ENCODE measurements at places on chromosomes 4 and X. TPM values are rescaled to one million over a fixed set of nuclear protein-coding genes. Genes with fewer than 3 reads are reported as not detected.
A peak's percentile ranks its signal among the peaks of the same experiment; 100 is the strongest.

- DNase-seq = no peak
Measured at GRCh38 chr4:40482985-40483647, 146.5 kb downstream of the RBM47 start.

DNA sequence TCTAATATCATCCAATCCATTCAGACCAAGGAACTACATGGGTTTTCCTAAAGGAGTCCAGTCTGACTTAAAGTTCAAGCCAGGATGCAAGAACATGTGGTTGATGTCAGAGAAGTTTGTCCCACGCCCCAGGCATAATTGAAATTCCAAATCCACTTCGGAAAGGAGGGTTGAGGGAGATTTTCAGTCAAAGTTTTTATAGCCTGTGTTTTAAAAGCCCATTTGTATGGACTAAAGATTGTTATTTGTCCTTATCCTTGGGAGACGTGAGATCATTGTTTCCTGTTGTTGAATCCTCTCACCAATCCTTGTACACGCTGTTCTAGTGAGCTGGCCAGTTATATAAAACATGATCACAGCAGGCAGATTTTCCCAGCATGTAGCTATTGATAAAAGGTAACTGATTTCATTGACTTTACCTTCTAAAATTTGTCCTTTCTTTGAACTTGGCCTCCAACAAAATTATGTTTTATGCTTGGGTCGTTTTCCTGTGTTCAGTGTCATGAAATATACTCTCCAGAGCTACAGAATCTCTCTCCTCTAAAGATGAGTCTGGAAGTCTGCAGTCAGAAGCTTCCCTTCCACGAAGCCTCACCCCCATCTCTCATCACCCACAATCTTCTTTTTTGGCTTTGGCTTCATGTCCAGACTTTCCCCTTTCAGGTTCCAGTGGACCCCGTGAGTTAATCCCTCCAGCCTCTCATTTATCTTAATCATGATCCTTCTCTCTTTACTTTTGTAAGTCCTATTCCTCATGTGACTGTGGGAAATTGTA, 92.9 kb downstream of the ATP10D start:
- DNase-seq = no peak

The CXCR3 gene
- 0.93 TPM for polyA plus RNA-seq

GRCh38 chr4:123892368-123892976, 495.9 kb downstream of the SPRY1 start:
- DNase-seq = no peak

- DNase-seq = peak; percentile 6
Measured at GRCh38 chr4:157204634-157205244, 15.8 kb upstream of the GRIA2 start.

DNA sequence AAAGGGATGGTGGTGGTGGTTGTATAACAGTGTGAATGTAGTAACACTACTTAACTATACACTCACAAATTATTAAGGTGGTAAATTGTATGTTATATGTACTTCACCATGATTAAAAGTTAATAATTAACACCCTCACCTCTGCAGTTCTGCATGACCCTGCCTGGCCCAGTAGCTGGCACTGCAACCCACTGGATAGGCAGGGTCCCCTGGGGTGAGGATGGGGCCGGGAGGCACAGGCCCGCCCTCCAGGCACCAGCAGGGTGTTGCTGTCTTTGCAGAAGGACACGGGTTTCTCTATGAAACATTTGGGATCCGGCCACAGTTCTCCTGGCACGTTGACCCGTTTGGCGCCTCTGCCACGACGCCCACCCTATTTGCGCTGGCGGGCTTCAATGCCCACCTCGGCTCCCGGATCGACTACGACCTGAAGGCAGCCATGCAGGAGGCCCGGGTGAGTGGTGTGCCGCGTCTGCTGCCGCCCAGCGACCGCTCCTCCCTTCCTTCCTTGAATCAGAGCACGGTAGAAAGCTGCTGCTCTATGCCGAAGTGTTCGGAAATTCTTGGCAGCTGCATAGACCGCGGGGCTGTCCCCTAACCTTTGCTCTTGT, 11.8 kb downstream of the MAN2B2 start:
- no peak for DNase-seq

DNA sequence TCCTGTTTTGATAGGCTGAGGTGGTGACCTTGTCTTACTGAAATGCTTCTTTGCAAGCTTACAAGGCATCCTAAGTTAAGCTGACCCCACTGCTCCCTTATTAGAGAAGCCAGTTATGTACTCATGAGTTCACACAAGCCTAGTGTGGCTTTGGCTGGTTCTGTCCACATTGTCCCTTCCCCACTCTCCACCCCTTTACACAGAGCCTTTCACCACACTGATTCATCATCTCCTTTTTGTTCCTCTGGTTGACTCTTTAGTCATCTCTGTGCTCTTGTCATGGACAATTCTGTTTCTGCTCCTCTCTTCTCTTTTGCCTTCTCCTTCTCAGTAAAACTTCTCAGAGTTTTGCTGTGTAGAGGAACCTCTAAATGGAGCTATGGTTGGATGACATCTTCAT, 4.9 kb downstream of the CHRNA9 start:
- no peak for DNase-seq

- peak; percentile 68 for DNase-seq
Measured at GRCh38 chrX:2325076-2325784, 175.5 kb downstream of the DHRSX start.

- no peak for DNase-seq
Measured at GRCh38 chr4:138775890-138776289, 239.7 kb upstream of the NOCT start.

- no peak for DNase-seq
Measured at GRCh38 chrX:108298165-108298602, 140.0 kb downstream of the COL4A6 start.
